ENCODE measurements at places on chromosomes 5 and 9.

DNA sequence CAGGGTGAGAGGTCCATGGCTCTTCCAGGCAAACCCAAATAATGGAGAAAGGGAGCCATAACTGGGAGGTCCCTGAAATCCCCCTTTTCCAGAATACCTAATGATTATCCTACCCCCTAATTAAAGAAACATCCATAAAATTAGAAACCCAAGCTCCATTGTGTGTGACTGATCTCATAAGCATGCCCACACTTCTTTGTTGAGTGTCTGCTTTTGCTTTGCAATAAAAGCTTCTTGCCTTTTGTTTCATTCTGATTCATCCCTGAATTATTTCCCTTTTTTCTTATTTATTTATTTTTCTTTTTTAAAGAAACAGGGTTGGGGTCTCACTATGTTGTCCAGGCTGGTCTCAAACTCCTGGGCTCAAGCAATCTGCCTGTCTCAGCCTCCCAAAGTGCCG lies 33.1 kb downstream of the BTF3 start:
- no peak for DNase-seq

DNA sequence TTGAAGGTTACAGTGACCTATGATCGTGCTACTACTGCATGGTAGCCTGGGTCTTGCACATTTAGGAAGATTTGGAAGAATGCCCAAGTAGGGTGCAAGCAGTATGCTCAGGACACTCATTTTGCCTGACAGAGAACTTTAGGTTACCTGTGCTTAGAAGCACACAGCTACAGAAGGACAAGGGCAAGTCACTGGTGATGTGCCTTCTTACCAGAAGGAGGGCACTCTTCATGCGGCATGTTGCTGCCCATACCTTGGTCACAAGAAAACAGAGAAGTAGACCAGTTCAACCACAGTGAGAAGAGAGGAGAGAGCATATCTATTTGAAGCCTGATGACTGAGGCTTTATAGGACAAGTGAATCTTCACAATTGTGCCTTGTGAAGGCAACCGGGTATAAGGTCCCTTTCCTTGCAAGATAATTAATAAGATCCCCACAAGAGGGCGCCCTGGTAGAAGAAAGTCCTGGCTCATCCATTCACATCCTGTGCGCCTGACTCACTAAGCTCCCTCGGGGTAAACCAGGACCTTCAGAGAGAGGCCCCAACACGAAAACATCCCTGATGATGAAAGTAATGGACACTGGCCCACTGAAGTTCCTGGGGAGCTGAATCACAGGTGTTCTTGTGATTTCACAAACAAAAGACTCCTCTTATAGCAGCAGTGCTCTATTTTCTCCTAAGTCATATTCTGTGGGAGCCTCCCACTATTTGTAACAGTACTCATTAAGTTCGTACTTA lies 38.1 kb upstream of the STARD4 start:
- DNase-seq, result peak; percentile 52

DNA sequence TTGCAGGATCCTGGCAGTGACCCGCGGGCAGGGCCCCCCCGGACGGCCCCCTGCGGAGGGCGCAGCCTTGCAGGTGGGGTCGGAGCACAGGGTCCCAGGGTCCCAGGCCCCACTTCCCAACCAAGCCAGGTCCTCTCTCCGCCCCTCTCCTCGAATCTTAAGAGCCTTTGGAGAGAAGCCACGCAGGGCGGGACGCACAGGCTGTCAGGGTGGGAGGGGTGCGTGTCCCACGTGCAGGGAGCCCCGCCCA lies 18.4 kb upstream of the EGFL7 start:
- peak; percentile 43 for DNase-seq

DNA sequence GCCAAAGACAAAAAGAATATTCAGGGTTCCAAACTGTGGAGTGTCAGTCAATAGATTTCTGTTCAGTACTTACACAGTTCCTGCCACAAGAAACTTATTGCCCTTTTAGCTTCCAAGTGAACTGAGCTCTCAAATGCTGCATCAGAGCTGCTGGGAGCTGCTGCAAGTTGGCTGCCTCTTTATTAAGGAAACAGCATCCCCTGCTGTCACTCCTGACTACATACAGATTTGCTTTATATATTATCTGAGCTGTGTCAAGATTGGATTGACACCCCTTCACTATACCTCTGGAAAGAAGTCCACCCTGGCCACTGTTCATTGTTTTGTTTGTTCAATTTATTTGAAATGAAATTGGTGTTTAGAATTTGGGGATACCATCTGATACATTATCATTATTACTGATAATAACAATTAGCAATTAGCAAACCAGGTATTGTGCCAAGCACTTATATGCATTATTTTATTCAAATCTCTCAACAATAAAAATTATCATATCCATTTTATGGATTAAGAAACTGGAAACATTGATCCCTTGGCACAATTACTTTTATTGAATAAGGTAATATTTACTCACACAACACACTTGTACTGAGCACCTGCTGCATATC lies 16.4 kb upstream of the C5orf58 start:
- peak; percentile 54 for DNase-seq

DNA sequence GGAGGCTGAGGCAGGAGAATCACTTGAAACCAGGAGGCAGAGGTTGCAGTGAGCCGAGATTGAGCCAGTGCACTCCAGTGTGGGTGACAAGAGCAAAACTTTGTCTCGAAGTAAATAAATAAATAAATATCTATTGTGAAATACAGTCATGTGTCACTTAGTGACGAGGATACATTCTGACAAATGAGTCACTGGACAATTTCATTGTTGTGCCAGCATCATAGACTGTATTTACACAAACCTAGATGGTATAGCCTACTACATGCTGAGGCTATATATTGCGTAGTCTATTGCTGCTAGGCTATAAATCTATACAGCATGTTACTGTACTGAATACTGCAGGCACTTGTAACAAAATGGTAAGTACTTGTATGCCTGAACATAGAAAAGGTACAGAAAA lies 61.1 kb upstream of the CCL21 start:
- no peak for DNase-seq
